ENCODE measurements at places on chromosomes 16 and 17. TPM values are rescaled to one million over a fixed set of nuclear protein-coding genes. Genes with fewer than 3 reads are reported as not detected.

DNA sequence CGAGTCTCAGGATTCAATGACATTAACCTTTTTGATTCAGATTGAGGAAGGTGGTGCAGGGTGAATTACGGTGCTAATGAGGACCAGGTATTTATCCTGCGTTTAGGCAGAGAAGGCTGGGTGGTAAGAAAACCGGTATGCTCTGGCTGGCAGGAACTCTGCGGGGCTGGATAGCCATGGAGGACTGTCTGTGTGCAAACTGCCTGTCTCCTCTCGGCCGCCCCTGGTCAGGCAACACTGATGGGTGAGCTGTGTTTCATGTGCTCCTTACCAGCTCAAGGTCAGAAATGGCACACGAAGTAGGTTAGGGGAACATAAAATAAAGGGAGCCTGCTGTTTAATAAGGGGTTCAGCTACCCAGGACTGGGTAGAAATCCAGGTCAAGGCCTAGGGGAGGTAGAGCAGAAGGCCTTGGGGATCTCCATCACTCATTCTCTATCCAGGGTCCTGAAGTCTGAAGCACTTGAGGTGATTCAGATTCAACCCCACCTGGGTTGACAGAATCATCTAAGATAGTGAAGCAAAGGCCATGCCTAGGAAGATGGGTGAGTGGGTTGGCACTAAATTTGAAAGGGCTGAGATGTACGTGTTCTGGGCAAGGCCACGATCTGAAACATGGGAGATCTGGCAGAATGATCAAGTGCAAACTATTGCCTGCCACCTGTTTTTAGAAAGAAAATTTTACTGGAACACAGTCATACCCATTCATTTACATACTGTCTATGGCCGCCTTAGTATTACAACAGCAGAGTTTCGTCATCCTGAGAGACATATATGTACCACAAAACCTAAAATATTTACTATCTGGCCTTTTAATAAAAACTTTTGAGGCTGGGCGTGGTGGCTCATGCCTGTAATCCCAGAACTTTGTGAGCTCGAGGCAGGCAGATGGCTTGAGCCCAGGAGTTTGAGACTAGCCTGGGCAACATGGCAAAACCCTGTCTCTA lies 292.5 kb downstream of the XYLT1 start:
- H3K27me3 ChIP-seq: no peaks in the 10 kb centered on the region
- H3K27ac ChIP-seq: no peak overlapping the region
- H3K4me1 ChIP-seq: no peaks in the 10 kb centered on the region
- no peak for DNase-seq

Gene SAMD14
- total RNA-seq: not detected

Gene NKD1
- total RNA-seq: 0.20 TPM

DNA sequence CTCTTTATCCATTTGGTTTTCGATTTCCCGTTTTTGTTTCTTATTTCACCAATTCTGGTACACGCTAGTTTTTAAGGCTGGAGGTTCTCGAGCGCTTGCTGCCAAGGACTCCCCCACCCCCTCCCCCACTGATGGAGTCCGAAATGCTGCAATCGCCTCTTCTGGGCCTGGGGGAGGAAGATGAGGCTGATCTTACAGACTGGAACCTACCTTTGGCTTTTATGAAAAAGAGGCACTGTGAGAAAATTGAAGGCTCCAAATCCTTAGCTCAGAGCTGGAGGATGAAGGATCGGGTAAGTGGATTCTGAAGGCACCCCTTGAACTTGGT lies 825 bp downstream of the RPTOR start:
- H3K36me3 ChIP-seq: peaks cover 16% of the 10 kb centered on the region
- no peaks in the 10 kb centered on the region for H3K27me3 ChIP-seq
- peak overlapping the region; percentile 71 for H3K27ac ChIP-seq
- H3K4me3 ChIP-seq: peak overlapping the region; percentile 83
- peaks cover 22% of the 10 kb centered on the region for H3K4me1 ChIP-seq

GRCh38 chr16:67965668-67966548 lies 2.5 kb downstream of the SLC12A4 start:
- H3K4me3 ChIP-seq: no peak overlapping the region
- DNase-seq: no peak
- H3K27me3 ChIP-seq: no peaks in the 10 kb centered on the region
- H3K36me3 ChIP-seq: peaks cover 42% of the 10 kb centered on the region

DNA sequence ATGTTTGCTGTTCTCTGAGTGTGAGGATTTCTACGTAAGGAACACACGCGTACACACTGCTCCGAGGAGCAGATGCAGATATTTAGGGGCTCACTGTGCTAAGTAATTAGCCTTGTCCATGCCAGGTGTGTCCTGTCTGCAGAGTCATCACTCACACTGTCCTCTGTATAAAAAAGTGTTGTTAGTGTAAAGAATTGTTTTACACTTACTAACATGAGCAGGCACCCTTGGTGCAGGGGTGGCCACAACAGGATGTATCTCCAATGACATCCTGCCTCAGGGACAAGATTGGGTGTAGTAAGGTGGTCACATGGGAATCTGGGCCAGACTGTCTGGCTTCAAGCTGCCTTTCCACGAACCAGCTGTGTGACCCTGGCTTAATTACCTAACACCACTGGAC lies 63.9 kb downstream of the NDEL1 start:
- H3K27me3 ChIP-seq: no peaks in the 10 kb centered on the region
- no peaks in the 10 kb centered on the region for H3K4me1 ChIP-seq

GRCh38 chr17:51487947-51488346 lies 227.6 kb downstream of the UTP18 start:
- peaks cover 60% of the 10 kb centered on the region for H3K27me3 ChIP-seq
- no peaks in the 10 kb centered on the region for H3K36me3 ChIP-seq
- DNase-seq: peak; percentile 11
- no peaks in the 10 kb centered on the region for H3K4me1 ChIP-seq
- H3K4me3 ChIP-seq: no peak overlapping the region

DNA sequence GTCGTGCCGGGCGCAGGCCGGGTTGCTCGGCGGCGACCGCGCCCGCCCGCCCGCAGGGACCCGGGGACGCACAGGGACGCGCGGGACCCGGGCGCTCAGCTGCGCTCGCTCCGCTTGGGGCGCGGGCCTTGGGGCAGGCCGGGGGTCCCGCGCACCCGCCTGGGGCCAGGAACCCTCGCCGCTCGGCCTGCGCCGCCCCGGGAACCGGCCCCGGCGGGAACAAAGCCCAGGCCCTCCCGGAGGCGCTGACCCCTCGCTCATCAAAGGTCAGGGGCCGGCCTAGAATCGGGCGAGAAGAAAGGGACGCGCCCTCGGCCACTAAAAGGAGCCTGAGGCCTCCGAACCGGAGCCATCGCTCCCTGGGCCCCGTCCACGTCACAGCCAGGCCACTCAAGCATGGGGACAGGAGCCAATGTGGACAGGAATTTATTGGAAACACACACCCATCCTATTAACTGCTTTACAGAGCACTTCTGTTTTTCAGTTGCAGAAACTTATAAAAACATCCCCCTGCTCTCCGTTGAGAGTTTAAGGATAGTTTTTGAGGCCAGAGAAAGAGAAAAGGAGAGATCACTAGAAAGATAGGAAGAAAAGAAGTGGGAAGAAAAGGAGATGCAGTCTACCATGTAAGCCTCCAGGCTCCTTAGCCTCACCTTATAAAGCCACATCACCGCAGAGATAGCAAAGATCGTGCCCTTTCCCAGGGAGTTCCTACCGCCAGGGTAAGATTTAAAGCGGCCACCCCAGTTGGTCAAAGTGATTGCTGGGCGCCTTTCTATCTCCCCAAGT lies 558 bp upstream of the ZFHX3 start:
- DNase-seq: no peak
- H3K27me3 ChIP-seq: no peaks in the 10 kb centered on the region
- H3K4me1 ChIP-seq: peaks cover 39% of the 10 kb centered on the region
- peaks cover 14% of the 10 kb centered on the region for H3K36me3 ChIP-seq
- no peak overlapping the region for H3K27ac ChIP-seq
- peak overlapping the region; percentile 51 for H3K4me3 ChIP-seq

- H3K4me3 ChIP-seq: no peak overlapping the region
- peaks cover 70% of the 10 kb centered on the region for H3K27me3 ChIP-seq
- DNase-seq: no peak
- H3K4me1 ChIP-seq: no peaks in the 10 kb centered on the region
- H3K27ac ChIP-seq: no peak overlapping the region
These were observed 119.5 kb downstream of the IRF8 start for GRCh38 chr16:86018487-86018886.

DNA sequence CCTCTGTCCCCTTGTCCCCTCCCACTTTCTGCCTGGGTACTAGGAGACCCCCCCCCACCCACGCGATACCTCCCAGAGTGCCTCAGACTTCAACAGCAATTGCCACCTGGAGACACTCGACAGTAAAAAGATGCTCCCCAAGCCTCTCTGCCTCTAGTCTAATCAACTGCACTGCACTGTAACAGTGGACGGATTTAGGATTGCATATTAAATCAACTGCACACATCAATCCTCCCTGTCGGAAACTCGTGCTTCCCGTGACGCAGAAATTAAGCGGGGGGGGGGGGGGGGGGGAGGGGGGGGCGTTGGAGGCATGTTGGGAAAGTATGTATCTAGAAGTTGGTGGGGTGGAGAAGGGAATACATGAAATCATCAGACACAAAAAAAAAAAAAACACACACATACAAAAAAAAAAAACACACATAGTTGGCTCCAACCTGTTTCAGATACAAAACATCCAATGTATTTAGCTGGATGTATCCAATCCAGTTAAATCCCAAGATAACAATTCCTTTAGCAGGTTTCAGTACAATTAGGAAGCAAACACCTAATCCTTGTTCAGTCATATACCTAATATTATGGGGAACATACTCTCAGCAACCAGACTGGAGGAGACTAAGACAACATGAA lies 29.7 kb downstream of the FAM222B start:
- H3K4me1 ChIP-seq: peaks cover 23% of the 10 kb centered on the region
- no peaks in the 10 kb centered on the region for H3K27me3 ChIP-seq
- peak overlapping the region; percentile 85 for H3K4me3 ChIP-seq
- no peak for DNase-seq

Gene ZSCAN32
- 26.1 TPM for total RNA-seq

DNA sequence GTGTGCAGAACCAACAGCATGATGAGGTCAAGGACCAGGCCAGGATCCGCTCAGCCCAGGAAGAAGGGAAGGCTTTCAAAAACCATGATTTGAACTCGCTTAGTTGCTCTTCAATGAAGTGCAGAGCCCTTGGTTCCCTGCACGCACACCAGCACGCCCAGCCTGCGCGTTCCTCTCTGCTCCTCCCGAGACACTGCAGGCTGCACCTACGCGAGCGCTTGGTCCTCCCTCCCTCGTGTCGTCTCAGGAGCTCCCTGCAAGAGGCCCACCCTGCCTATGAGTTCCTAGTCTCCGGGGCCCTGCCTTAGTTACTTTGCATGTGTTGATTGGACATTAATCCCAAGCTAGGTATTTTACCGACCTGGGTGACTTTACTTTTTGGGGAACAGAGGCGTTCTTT lies 132.9 kb upstream of the TNRC6C start:
- peaks cover 69% of the 10 kb centered on the region for H3K27me3 ChIP-seq
- H3K36me3 ChIP-seq: no peaks in the 10 kb centered on the region

DNA sequence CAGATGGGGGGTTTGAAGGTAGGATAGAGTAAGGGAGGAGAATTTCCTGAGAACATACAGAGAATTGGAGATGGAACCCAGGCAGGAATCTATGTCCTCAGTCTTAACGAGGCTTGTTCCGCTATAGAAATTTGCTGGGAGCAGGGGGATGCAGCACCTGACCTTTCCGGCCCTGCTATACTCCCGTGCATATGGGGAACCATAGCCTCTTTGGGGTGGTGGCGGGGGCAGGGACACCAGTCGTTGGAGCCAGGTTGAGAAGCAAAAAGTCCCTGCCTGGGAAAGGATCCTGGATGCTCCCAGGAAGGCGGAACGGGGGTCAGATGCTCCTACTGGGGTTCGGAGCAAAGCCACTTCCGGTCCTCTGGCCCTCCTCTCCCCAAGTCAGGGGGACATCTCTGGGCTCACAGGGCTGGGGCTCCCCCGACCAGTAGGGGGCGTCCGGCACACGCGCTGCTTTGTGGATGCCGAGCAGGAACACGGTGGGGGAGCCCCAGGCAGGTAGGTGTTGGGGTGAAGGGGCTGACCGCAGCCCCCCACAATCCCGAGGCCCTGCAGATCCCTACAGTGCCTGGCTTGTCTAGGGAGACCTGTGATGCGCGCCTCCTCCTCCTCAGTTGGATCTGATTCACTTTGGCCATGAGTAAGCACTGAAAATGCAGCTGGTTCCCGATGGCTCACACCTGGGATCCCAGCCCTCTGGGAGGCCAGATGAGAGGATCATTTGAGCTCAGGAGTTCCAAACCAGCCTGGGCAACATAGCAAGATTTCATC lies 15.5 kb upstream of the TFAP4 start:
- peak overlapping the region; percentile 30 for H3K27ac ChIP-seq
- H3K27me3 ChIP-seq: no peaks in the 10 kb centered on the region
- H3K4me3 ChIP-seq: no peak overlapping the region
- DNase-seq: peak; percentile 93

DNA sequence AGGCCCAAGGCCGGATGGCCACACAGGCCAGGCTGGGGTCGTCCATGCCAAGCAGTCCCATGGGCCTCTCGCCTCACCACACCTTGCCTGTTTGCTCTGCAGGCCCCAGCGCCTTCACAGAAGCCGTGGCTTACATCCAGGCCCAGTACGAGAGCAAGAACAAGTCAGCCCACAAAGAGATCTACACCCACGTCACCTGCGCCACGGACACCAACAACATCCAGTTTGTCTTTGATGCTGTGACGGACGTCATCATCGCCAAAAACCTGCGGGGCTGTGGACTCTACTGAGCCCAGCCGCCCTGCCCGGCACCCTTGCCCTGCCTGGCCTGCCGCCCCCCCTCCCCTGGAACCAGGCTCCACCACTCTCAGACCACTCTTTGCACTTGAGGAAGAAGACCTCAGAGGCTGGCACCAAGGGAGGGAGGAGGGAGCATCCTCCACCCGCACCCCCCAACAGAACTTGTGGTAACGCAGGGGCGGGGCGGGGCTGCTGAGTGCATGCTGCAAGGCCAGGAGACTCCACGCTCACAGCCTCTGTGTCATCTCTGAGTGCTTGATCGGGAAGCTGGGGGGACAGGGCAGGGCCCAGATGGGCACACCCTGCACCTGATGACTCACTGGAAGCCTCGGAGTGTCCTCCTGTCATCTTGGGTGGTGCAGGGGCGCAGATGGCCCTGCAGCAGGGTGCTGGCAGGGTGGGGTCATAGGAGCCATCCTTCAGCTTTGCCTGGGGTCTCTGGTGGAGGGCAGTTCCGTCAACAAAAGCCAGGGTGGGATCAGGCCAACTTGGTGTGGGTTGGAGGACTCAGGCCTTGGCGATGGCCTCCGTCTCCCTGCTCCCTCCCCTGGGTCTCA lies 81.5 kb downstream of the AMFR start:
- no peak overlapping the region for H3K4me3 ChIP-seq
- peaks cover 32% of the 10 kb centered on the region for H3K27me3 ChIP-seq
- no peak overlapping the region for H3K27ac ChIP-seq
